CD4-positive, alpha-beta T cell treated with Interleukin-6 for 4 hours (primary cell): ENCODE measurements at places on chromosomes 4 and X.
A peak's percentile ranks its signal among the peaks of the same experiment; 100 is the strongest.

DNA sequence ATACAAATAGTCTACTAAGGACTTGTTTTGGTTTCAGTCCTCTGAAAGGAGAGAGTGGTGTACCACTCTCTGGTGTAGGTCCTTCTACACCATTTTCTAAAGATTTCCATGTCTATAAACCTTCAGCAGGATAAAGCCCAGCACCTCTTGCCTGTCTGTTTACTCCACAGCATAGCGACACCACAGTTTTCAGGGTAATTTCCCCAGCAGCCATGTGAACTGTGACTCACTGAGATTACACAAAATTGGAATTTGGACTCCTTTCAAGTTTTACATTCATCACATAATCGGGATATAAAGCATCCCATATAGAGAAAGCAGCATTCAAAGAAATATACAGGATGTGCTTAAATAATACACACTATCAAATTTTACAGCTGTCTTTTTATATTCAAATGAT lies 229.6 kb downstream of the PRDM5 start:
- DNase-seq = no peak

GRCh38 chr4:18880871-18881270 lies 859.3 kb upstream of the LCORL start:
- no peak for DNase-seq

- no peak for DNase-seq
Observed at GRCh38 chr4:182819751-182820150, 97.4 kb downstream of the DCTD start.

DNA sequence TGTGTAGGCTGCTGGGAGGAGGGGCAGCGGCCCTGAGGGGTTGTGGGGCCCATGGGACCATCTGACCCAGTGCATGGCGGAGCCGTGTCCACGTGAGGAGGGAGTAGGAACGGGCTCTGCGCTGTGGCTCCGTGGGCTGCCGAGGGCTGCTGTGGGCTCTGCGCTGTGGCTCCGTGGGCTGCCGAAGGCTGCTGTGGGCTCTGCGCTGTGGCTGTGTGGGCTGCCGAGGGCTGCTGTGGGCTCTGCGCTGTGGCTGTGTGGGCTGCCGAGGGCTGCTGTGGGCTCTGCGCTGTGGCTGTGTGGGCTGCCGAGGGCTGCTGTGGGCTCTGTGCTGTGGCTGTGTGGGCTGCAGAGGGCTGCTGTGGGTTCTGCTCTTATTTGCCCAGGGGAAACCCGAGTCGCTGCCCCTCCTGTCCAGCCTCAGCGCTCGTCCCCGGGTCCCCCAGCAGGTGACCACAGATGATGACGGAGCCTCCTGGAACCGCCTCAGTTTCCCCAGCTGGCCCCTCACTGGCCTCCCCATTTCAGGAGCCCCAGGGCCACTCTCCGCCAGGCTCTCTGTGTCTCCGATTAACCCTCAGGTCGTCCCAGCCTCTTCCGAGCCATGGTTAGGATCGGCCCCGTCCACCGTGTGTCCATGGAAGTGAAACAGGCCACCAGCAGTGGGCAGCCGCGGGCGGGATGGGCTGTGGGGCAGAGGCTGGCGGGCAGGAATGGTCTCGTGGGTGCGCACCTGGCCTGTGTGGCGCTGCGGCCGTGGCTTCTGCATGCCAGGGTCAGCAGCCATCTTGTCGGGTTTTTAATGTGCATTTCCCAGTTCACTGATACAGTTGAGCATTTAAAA lies 20.0 kb downstream of the PCGF3 start:
- DNase-seq = no peak

- DNase-seq = no peak
Observed at GRCh38 chrX:14220386-14220944, 190.8 kb upstream of the GEMIN8 start.

- DNase-seq = no peak
Observed at GRCh38 chr4:169660929-169661328, 40.6 kb downstream of the CLCN3 start.

DNA sequence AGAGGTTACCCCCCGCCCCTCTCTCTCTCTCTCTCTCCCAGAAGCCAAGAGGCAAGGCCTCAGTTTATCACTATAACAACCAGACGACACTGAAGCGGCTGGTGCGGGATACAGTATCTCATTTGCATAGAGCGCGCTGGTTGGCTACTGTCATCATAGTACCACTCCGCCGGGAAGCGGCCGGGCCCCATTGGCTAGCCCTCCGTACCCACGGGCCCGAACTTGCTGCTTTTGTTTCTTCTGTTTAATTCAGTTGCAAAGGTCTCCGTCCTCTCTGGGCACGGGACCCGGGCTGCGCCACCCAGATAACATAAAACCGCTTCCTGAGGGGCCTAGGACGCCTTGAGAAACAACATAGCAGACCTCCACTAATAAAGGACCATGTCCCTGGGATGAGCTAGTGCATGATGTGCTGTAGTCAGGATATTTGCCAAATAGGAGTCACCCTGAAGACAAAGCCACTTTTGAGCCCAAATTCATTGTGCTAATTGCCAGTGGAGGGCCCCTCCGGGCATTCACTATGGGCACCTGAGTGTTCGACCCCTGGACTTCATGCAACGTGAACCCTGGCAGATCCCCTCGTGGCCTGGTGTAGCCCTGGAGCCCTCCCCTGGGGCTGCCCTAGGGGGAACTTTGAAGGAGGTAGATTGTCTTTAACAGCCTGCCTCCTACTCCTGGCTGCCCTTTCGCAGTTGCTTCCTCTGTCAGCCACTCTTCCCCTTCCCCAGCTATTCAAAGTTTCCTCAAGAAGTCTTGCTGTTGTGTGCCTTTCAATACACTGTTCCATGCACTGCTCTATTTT lies at the start of gene PCYT1B:
Gene PCYT1B, minus strand, starts transcription at position 91 of the 802 bp plus-strand sequence. CDS start 242 bp downstream, outside the sequence.
- DNase-seq = peak; percentile 59

DNA sequence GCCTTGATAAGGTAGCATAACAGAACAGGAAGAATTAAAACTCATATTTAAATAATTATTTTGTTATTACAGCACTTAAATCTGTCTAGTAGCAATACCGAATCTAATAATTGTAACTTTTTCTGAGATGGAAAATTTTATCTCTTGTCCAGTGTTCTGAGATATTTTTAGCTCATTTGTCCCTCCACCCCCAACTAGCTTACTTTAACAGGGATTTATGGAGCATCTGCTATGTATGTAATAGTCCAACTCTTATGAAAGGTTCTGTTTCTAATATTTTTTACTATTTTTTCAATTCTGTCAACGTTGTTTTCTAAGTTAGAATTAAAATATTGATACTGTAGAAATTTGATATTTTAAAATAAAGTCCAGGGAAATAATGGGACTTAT lies 38.2 kb upstream of the NUDT6 start:
- no peak for DNase-seq

- DNase-seq = no peak
Observed at GRCh38 chr4:97770222-97770621, 373.1 kb downstream of the STPG2 start.

- no peak for DNase-seq
Observed at GRCh38 chrX:27597508-27597907, 7.4 kb downstream of the DCAF8L2 start.

DNA sequence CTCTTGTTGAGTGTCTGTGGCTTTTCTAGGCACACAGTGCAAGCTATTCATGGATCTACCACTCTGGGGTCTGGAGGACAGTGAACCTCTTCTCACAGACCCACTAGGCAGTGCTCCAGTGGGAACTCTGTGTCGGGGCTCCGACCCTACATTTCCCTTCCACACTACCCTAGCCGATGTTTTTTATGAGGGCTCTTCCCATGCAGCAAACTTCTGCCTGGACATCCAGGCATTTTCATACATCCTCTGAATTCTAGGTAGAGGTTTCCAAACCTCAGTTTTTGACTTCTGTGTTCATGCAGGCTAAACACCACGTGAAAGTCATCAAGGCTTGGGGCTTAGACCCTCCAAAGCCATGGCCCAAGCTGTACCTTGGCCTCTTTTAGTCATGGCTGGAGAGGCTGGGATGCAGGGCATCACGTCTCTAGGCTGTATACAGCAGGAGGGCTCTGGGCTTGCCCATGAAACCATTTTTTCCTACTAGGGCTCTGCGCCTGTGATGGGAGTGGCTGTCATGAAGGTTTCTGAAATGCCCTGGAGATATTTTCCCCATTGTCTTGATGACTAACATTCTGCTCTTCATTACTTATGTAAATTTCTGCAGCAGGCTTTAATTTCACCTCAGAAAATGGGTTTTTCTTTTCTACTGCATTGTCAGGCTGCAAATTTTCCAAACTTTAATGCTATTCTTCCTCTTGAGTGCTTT lies 249.8 kb upstream of the CPEB2 start:
- no peak for DNase-seq

- DNase-seq = no peak
Observed at GRCh38 chrX:134004084-134004483, 18.7 kb upstream of the GPC3 start.

DNA sequence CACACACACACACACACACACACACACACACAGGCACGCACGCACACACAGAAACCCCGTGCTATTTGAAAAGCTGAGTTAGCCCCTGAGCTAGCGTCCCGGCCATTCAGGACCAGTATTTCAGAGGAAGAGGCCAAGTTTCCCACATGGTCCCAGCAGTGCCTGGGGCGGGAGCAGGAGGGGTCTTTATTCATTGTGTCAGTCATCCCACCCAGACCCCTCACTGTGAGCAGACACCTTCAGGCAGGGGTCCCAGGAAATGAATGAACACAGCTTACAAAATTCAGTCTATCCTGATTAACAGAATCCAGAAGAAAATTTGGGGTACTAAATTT lies 58.1 kb downstream of the ZFYVE28 start:
- no peak for DNase-seq

- DNase-seq = peak; percentile 79
Observed at GRCh38 chrX:20252381-20253231, 14.1 kb downstream of the RPS6KA3 start.

- no peak for DNase-seq
Observed at GRCh38 chrX:148938348-148938747, 437.9 kb downstream of the AFF2 start.

DNA sequence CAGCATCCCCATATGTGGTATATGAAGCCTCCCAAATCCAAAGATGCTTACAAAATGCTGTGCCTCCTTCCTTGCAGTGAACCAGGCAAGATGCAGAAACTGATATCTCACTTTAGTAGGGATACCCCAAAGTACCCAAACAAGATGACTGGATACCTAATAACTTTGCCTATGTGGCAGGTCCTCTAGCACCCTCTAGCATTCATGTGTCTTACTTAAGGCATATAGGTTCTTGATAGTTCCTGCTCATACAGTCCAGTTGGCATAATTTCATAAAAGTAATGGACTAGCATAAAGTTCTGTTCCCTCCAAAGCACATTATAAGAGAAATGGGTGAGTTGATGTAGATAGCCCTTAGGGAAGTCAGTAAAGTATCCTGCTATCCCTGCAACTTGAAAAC lies 36.8 kb upstream of the SPP1 start:
- no peak for DNase-seq

- no peak for DNase-seq
Observed at GRCh38 chr4:187289371-187289770, 565.7 kb upstream of the FAT1 start.

DNA sequence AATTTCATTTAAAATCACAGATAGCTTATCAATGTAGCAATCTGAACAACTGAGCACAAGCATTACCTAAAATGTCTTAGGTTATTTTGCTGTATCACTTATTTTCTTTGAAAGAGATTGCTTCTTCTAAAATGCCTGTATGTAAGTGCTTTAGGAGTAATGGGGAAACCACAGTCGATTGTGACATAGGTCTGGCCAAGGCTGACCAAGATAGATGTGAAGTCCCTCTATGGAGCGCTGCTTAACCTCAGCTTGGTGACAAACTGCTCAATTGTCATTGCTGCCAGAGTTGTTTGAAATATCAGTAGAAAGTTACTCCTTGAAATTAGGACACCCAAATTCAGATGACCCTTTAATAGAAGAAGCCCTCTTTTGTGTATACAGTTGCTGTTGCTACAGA lies 401.9 kb upstream of the NDST4 start:
- DNase-seq = no peak
